ENCODE measurements at places on chromosomes 16 and 17.

- DNase-seq: no peak
Observed at GRCh38 chr17:29659155-29659554, 36.4 kb upstream of the CORO6 start.

GRCh38 chr17:80254396-80255251 is 6.0 kb upstream of the RNF213 start:
- DNase-seq: peak; percentile 91

DNA sequence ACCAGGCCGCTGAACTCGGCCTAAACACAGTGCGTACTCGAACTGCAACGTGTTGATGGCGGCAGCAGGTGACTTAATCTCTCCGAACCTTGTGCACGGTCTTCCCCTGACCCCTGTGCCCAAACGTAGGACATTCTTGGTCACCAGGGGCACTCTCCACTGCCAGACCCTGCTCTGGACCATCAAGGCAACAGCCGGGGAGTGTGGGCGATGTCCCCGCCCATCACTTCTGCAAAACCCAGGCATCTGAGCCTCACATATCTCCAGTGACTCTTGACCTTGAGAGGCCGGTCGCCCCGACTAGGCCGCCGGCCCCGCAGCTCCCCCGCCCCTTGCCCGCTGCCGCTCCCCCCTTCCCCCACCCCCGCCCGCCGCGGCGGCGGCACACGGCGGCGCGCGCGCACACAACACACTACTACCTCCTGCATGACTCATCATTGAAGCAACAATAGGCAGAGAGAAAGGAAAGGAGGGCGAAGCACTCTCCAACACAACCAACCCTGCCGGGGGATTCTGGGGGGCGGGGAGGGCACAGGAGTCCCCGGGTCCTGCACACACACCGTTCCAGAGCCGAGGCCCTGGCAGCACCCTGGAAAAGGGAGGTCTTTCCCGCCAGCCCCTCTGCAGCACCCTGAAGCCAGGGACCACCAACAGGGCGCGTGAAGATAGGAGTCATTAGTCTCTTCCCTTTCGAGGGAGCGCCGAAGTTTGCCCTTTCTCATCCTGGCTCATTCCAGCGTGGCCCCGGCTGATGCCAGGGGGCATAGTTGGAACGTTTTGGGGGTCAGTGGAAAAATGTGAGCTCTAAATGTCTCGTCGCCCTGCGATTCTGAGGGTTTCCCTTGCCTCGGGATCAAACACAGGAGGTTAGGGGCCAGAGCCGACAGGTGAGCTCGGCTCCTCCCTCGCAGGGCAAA is 1.9 kb downstream of the MNT start:
- DNase-seq: peak; percentile 58

DNA sequence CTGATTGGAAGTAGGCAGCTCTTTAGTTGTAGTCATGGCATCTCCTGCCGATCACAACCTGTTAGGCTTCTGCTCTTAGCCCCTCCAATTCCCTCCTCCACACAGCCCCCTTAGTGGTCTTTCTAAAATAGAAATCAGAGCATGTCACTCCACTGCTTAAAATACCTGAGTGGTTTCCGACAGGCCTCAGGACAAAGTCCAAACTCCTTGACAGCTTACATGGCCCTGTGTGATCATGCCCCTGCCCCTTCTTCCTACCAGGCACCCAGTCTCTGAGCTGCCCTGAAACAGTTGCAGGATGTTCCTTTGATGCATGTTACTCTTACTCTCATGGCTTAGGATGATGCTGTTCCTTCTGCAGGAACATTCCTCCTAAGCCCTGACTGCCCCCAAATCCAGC is 147.3 kb downstream of the AATF start:
- DNase-seq: no peak

- no peak for DNase-seq
Observed at GRCh38 chr16:67346341-67346740, 19.7 kb downstream of the LRRC36 start.

GRCh38 chr16:1781758-1782407 is 488 bp downstream of the SPSB3 start:
- DNase-seq: no peak

Measured in urothelium cell line (cell line).